ENCODE measurements at places on chromosomes 6 and 20.
A peak's percentile ranks its signal among the peaks of the same experiment; 100 is the strongest.

DNA sequence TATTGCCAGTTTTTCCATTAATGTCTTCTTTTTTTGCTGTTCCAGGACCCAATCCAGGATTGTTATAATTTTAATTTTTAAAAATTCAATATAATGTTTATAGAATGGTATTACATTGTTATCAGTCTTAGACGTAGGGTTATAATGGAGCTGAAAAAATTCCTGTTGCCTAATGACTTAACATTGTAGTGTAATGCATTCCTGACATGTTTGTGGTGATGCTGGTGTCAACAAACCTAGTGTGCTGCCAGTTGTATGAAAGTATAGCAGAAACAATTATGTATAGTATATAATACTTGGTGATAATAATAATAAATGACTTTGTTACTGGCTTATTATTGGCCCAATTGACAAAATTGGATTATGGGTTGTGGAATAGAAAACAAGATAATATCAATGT lies 30.4 kb downstream of the KIZ start:
- no peak for DNase-seq

DNA sequence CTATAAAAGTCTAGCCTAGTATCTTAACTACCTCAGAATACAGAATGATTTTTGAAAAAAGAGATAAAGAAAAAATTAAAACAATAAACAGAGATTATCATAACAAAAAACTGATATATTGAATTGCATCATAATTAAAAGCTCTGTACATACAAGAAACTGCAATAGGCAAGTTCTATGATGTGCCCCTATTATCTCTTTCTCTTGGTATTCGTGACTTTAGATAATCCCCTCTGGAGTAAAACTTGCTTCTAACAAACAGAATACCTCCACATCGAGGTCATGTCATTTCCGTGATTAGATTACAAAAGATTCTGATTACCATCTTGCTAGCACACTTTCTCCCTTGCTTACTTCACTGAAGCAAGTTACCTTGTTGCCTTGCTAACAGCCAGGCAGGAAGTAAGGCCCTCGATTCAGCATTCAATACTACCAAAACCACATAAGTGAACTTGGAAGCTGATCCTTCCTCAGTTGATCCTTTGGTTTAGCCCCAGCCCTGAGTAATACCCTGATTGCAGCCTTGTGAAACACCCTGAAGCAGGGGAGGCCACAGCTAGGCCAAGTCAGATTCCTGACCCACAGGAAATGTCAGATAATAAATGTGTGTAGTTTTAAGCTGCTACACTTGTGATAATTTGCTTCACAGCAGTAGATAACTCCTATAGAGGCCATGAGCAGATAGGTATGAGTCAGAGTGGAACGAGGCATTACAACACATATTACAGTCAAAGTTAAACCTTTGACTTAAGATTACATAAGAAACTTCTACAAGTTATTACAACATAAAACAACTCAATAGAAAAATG lies 53.7 kb upstream of the TMX4 start:
- DNase-seq = peak; percentile 31

DNA sequence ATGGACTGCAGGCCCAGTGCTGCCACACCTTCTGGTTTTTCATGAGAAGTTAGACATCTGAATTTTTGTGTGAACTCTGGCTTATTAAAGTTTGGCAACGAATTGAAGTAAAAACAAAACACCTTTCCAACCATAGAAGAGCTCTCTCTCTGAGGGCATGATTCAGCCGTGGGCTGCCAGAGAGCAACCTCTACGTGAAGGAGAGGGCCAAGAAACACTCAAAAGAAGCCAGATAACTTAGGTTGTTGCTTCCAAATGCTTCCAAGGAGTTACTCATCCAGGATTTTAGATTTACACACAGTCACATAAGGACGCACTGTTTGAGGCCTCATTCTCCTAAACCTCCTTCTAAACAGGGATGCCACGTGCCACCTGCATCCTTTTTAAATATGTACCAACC lies 65.5 kb downstream of the NRN1 start:
- no peak for DNase-seq

DNA sequence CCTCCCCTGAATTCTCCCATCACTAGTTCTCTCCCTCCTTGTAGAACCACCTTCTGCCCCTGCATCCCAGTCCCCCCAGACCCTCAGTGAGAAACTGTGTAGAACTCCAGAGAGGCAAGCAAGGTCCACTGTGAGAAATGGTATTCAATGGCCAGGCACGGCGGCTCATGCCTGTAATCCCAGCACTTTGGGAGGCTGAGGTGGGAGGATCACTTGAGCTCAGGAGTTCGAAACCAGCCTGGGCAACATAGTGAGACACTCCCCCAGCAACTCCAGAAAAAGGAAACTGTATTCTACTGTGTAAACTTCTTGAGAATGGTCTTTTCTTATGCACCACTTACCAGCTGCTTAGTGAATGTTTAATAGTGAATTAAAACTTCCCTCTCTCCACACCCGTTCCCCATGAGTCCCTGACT lies 8.2 kb upstream of the CD83 start:
- DNase-seq = no peak

- no peak for DNase-seq
Measured at GRCh38 chr6:31836047-31836473, 8.5 kb downstream of the HSPA1B start.

DNA sequence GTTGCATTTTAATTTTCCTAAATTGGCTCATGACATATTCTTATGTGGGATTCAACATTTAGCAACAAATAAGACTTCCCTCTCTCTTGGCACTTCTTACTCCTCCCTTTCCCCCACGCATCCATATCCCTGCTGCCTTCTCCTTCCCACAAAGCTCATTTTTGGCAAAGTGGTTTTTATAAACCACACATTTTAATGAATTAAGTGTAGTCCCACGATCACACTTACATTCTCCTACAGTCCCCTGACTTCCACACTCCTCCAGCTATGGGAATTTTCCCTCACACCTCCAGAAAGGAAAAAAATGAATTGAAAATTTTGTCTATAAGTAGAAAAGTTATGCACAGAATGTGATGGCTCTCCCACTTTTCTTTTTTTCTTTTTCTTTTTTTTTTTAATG lies 345.0 kb downstream of the CD83 start:
- DNase-seq = no peak

GRCh38 chr20:2279253-2279779 lies 16.5 kb upstream of the TGM3 start:
- DNase-seq = no peak

Data from SJCRH30 (cell line).